Right lung (tissue), 10 donors: ENCODE measurements at places on chromosomes 1 and 21. TPM values are rescaled to one million over a fixed set of nuclear protein-coding genes. Genes with fewer than 3 reads are reported as not detected.

- DNase-seq = no peak
Measured at GRCh38 chr1:214902636-214903320, 179.8 kb upstream of the KCNK2 start.

- no peak for DNase-seq
Measured at GRCh38 chr1:85824066-85824840, 116.0 kb upstream of the ZNHIT6 start.

DNA sequence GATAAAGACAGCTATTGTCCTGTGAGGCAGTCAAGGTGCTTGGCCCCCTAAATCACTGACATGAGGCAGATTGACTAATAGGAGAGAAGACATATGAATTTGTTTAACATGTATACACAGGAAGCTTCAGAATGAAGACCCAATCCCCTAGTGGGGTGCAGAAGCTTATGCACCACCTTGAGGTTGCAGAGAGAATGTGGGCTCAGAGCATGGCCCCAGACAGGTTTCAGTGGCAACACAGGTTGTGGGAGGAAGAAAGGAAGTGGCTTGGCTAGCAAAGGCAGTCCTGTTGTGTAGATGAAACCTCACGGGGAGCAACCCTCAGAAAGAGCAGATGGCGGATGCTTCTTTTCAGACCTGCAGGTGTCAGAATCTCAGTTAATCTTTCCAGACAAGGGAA, 37.0 kb upstream of the PARP1 start:
- no peak for DNase-seq

DNA sequence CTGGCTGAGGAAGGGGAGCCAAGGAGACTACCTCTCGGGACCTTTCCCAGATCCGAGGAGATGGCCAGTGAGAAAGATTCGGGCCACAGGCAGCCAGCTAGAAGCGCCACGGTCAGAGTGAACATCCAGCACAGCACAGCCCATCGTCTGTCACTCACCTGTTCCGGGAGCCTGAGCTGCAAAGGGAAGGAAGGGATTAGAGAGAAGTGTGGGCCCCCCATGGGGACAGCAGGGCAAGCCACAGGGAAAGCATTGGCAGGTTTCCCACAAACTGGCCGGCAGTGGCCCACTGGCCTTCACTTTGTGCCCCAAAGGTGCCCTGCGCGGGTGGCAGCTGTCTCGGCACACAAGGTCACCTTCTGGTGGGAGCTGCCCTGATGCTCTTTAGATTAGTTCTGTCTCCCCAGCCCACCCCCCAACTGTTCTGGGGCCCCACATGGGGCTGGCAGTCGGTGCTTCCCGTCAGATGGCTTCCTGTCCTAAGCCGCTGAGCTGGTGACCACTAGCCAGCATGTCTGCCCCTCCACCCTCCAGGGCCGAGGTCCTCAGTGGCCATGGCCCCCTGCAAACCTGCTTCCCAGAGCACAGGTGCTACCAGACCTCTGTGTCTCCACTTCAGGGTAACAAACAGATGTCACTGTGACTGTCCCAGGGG, 56.7 kb downstream of the LACTBL1 start:
- DNase-seq = no peak

DNA sequence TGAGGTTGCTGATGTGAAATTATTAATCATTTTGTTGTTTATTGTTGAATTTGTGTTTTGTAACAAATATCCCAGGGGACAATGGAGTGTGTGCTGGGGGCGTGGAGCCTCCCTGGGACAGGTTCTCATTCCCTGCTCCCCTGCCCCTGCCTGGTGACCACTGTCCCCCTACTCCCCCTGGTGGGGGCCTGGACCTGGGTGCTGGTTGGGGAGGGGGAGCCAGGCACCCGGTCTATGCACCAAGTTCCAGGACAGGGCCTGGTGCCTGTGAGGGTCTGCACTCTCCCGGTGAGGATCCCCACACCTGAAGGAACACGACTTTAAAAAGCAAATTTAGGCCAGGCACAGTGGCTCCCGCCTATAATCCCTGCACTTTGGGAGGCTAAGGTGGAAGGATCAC, 42.4 kb downstream of the CHD5 start:
- DNase-seq = no peak

DNA sequence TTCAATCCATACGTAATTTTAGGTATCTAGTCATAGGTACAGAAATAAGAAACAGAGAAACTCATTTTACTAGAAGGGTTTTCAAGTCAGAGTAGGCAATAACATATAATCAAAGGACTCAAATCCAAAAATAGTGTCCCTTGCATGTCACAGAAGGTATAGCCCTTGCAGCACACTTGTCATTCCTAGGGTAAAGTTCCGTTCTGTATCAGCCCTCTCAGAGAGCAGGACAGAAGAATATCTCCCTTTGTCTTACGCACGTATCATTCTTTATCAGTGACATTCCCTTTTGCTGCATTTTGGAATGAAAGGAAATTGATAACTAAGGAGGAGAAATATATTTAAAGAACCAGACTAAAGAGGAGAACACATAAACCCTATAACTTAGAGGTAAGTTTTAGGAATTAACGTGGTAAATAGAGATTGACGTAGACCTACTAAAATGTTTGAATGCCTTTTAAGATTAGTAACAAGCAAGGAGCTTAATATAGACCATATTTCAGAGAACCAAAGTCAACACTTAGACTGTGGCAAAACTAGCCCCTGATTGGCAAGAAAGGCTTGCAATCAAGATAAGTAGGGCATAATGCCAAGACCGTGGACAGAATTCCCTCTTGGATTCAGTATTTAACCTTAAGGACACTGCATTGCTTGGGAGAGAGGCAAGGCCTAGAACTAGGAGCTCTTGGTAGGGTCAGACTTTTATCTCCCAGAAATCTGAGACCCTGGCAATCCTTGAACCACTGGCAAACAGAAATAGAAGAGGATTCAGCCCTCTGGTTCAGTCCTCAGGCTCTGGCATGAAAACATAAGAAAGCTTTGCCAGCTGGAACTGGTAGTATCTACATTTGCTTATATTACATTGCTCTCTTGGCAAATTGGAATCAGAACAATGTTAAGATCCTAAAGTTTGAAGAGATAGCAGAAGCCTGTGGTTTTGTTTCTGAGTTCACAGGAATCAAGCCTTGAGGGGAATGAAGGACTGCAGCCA, 232.1 kb downstream of the ASTN1 start:
- DNase-seq = peak; percentile 19

DNA sequence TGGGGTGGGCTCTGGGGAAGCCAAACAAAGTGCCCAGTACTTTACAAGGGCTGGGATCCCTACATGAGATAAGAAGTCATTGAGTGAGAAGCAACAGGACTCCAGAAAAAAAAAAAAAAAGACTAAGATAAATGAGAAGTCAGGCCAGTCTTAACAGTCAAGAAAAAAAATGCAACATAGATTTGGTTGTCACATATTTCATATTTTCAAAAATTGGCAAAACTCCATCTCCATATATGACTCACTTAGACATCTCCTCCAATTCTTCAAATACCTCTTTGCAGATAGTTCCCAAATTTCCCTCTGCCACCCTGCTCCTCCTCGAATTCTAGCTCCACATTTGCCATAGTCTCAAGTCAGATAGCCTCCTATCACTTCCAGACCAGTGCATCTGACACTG, 20.9 kb upstream of the SIPA1L2 start:
- no peak for DNase-seq

DNA sequence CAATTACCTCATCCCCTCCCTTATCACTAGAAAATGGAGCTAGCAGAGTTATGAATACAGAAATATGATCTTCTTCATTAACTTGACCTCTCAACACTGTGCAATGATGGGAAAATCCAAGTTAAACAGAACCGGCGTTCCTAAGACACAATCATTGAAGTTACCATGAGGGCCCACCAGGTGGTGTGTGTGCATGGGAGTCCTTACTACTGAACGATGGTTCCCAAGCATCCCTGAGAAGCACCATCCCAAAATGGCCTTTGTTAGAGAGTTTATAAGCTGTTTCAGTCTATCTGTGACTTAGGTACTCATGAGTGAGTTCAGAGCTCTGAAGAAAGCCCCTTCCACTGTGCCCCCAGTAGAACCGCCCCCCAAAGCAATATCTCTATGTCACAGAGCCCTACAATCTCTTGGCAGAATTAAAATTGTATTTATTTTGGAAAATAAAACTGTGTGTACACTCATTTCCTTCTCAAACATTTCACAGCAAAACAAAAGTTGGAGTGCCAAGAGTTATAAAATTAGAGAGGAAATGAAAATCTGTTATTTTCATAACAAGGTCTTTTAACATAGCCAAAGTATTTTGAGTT, 56.8 kb downstream of the PLD5 start:
- DNase-seq = no peak

DNA sequence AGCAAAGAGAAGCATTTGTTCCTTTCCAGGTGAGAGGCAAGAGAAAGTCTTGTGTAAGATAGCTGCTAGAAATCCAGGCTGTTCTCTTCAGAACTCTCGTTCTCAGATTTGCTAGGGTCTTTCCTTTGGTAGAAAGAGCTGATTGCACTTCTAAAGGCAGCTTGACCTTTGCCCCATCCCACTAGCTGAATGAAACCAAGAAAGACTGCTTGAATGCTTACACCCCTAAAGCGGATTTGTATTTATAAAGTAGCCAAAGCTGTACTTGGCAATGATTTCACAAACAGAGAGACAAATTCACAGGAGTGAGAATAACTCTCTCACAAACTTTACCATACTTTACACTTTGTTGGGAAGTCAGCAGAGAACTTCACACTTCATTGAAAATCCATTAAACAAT, 424.1 kb downstream of the TTLL7 start:
- no peak for DNase-seq

GRCh38 chr1:63641615-63642014, 48.4 kb downstream of the PGM1 start:
- no peak for DNase-seq

GABRD gene
- polyA plus RNA-seq = 8.5 TPM
